ENCODE measurements at places on chromosomes 12 and 14. TPM values are rescaled to one million over a fixed set of nuclear protein-coding genes. Genes with fewer than 3 reads are reported as not detected.

The ISM2 gene
- 0.17 TPM for polyA plus RNA-seq

The CACNA1C gene
- polyA plus RNA-seq: 3.3 TPM

The SPATA7 gene
- polyA plus RNA-seq: 14.4 TPM

The STAC3 gene
- polyA plus RNA-seq: 457 TPM

The OR4E2 gene
- not detected for polyA plus RNA-seq

The SLC2A3 gene
- polyA plus RNA-seq: 23.6 TPM

The SNAPC1 gene
- polyA plus RNA-seq: 6.7 TPM

The RILPL2 gene
- 1.5 TPM for polyA plus RNA-seq

The DPY19L2 gene
- polyA plus RNA-seq: 5.5 TPM

The OR6C2 gene
- polyA plus RNA-seq: not detected

The HVCN1 gene
- 4.4 TPM for polyA plus RNA-seq

The TAS2R50 gene
- not detected for polyA plus RNA-seq

The C12orf50 gene
- 0.12 TPM for polyA plus RNA-seq

All from muscle of back (tissue), 13 donors.